ENCODE measurements at places on chromosomes 16 and 17.

DNA sequence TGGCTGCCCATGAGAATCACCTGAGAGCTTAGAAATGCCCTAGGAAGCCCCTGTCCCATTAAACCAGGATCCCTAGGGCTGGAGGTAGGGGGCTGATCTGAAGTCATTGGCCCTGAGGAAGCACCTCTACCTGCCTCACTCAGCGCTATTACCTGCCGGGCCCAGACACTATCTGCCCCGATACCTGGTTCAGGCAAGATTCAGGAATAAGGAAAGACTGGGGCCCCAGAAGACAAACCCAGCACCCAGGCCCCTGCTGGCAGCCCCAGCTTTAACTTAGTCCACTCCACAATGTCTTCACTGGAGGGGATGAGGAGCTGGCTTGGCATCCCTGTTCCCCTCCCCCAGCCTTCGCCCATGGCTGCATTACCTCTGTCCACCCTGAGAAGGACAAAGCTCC is 126.3 kb downstream of the GAS7 start:
- DNase-seq: no peak

DNA sequence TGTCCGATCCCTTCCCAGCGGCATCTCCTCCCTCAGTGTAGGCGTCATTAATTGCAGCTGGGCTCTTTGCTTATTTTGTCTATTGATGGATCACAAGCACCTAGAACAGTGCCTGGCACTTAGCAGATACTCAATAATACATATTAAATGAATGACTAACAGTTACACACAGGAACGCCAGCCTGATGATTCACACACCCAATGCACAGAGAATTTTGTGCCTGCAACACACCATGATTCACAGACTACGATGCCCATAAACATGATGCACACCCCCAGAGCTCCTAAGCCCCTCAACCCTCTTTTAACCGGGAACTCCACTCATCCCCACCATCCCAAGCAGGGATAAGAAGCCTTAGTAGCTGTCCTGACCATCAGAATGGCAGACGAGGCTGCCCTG is 66.6 kb upstream of the TMEM97 start:
- DNase-seq: no peak

DNA sequence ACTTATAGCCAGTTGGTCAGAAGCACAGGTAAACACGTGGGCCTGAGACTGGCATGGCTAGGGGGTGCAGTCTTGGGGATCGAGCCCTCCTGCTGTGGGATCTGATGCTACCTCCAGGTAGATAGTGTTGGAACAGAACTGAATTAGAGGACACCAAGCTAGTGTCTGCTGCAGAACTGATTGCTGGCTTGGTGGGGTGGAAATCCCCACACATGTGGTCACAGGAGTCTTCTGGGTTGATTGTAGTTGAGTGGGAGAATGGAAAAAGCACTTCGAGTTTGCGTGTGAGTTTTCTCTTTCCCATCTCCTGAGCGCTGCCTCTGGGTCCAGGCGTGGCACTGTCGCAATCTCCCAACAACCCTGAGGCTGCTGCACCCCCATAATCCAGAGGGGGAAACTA is 8.0 kb upstream of the SPATA32 start:
- DNase-seq: no peak

GRCh38 chr16:67050796-67051195 is 21.8 kb downstream of the CBFB start:
- DNase-seq: no peak

GRCh38 chr17:28008513-28008912 is 34.0 kb upstream of the NLK start:
- no peak for DNase-seq

GRCh38 chr16:11140098-11140375 is 116.0 kb downstream of the SOCS1 start:
- DNase-seq: peak; percentile 28

DNA sequence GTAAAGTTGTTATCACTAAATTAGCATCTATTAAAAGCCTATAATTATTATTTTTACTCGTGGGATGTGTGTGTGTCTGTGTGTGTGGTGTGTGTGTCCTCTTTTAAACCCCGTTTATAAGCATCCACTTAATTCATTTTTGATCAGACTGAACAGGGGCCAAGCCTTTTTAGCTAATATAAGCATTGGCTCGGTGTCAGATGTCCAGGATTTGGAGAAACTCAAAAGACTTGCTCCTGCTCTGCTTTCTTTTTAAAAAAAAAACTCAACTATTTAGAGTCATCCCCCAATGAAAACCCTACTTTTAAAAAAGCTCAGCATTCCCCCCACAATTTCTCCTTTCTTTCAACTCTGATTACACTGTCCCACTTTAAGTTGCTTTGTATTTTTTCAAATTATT is 459.3 kb upstream of the MAF start:
- no peak for DNase-seq

GRCh38 chr17:68381076-68381900 is 76.0 kb downstream of the WIPI1 start:
- no peak for DNase-seq

- no peak for DNase-seq
These were observed 206.0 kb upstream of the MYOCD start for GRCh38 chr17:12459736-12460135.

DNA sequence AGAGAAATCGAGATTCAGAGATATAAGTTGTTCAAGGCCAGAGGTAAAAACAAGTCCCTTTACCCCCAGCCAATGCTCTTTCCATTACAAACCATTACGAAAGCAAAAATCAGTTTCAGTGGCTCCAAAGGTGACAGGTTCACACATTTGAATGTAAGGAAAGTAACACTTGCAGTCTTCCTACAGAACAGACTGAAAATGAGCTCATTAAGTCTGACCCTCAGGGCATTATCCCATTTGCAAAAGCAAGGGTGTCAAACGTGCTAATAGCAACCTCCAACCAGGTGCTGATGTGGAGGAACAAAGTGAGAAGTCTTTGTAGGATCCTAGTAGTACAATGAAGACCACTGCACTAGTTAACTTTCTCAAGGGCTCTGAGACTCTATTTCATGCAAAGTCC is 65.2 kb downstream of the XPO6 start:
- no peak for DNase-seq

GRCh38 chr16:86994651-86995171 is 322.5 kb downstream of the C16orf95 start:
- no peak for DNase-seq

DNA sequence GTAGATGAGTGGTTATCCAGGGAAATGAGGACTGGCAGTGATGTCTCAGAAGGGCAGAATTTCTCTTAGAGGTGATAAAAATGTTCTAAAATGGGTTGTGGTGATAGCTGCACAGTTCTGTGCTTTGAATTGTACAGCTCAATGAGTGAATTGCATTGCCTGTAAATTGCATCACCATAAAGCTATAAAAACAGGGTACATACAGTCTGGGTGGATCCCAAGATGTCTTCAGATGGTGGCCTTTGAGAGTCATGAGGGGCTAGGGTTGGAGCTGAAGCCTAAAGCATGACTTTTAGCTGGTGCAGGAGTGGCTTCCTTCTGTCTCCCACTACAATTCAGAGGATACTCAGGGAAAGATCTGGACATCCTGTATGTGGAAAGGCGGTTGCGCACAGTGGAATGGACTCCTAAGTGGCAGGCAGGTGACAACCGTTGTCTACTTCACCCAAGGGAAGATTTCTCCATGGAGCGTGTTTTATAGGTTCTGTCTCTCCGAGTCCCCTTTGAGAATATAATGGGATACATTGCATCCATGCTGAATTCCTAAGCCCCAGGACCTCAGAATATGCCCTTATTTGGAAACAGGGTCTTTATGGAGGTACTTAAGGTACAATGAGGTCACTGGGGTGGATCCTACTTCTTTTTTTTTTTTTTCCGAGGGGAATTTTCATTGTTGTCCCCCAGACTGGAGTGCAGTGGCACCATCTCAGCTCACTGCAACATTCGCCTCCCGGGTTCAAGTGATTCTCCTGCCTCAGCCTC is 1.6 kb upstream of the IL32 start:
- DNase-seq: no peak

GRCh38 chr16:29809031-29809747 is 2.8 kb upstream of the PRRT2 start:
- DNase-seq: no peak

GRCh38 chr17:71192039-71192555 is 928.7 kb upstream of the SOX9 start:
- DNase-seq: no peak

GRCh38 chr16:62741692-62742091 is 705.5 kb upstream of the CDH8 start:
- no peak for DNase-seq

DNA sequence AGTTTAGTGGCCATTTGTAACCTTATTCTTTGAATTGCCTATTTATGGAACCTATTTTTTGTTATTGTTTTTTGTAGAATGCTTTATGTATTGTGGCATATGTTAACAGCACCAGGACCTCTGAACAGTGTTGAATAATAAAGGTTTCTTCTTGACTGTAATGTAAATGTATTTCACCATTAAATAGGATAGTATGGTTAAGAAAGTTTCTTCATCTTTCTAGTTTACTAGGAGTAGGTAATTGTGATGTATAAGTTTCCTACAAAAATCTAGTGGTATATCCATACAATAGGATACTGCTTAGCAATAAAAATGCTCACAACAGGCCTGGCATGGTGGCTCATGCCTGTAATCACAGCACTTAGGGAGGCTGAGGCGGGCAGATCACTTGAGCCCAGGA is 52.3 kb downstream of the TAOK1 start:
- no peak for DNase-seq

DNA sequence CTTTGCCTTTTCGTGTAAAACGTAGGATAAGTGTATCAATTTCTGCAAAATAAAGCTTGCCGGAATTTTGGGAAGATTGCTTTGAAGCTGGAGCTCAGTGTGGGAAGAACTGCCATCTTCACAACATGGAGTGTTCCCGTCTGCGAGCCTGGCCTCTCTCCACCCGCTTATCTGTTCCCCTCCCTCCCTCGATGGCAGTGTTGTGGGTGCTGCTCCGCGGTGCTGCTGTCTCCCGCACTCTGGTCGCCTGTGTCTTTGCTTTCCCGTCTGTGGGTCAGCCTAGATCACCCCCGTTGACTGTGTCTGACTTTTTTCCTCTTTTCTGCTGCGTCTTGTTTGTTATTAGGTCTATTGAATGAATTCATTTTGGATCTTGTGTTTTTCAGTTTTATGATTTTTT is 17.0 kb downstream of the ACSF3 start:
- DNase-seq: no peak

GRCh38 chr16:74774223-74775139 is at the start of gene FA2H:
Gene FA2H (minus strand): TSS chr16:74774820. CDS start chr16:74774755, 65 bp downstream.
- peak; percentile 67 for DNase-seq

DNA sequence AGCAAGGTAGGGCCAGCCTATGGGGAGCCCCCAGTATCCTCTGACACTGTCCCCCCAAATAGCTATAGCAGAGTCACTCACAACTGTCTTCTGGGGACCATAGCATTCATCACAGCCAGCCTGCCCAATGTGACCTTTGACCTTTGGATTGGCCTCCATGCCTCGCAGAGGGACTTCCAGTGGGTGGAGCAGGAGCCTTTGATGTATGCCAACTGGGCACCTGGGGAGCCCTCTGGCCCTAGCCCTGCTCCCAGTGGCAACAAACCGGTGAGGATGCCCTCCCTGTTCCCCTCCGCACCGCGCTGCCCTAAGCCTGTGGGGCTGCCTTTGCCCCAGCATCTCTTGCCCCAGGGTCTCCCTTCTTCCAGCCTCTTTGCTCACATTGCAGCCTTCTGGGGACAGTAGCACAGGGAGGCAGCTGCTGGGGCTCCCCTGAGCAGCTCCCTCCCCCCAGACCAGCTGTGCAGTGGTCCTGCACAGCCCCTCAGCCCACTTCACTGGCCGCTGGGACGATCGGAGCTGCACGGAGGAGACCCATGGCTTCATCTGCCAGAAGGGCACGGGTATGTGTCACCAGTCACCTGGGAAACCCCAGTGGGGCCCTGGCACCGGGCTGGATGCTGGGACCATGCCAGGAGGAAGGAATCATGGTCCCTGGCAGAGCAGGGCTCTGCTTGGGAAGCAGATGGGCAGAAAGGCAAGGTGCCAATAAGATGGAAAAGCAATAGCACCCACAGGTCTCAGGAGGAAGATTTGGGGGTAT is 61.1 kb downstream of the MRC2 start:
- no peak for DNase-seq

DNA sequence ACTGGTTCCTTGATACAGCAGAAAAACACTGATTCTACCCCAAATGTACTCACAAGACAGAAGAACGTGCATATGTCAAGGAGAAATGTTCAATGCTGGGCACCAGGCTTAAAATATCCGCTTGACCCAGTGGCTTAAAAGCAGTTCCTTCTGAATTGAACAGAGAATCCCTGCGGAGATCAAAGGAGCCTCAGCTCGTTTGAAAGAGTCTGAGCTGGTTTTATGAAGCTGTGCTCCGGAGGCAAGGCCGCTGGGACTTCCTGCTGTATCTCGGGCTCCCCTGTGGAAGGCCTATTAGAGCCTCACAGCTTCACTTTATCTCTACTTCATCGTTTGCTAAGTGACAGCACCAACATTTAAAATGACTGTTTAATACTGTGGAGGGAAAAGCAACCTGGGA is 2.2 kb downstream of the LMF1 start:
- no peak for DNase-seq

DNA sequence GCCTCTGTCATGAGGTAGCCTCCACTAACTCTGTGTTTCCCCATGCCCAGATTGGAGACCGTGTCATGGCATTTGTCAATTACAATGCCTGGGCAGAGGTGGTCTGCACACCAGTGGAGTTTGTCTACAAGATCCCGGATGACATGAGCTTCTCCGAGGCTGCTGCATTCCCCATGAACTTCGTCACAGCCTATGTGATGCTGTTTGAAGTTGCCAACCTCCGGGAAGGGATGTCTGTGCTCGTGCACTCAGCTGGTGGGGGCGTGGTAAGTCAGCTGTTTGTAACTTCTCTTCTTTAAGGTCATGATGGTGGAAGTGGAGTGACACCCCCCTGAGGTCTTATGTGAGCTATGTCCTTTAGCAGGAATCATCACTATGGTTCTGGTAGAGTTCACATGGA is 36.8 kb downstream of the VAT1L start:
- no peak for DNase-seq

- no peak for DNase-seq
These were observed 42.6 kb downstream of the GDE1 start for GRCh38 chr16:19479302-19479721.

DNA sequence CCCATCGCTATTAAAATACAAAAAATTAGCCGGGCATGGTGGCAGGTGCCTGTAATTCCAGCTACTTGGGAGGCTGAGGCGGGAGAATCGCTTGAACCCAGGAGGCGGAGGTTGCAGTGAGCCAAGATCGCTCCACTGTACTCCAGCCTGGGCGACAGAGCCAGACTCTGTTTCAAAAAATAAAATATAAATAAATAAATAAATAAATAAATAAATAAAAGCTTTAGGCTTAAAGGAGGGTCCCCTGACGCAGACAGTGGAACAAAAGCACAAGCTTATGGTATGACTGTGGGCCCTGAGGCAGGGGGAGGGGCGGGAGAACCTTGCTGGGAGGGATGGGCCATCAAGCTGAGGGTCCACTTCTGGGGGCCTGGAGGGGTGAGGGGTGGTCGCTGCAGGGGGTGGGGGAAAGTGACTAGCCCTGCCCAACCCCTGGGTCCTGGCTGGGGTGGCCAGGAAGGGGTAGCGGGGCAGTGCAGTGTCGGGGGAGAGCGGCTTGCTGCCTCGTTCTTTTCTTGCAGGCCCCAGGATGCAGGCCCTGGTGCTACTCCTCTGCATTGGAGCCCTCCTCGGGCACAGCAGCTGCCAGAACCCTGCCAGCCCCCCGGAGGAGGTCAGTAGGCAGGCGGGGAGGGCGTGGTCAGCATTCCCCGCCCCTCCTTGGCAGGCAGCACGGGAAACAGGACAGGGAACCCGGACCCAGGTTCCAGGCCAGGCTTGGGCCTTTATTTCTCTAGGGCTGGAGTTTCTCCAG is 4.7 kb downstream of the SERPINF1 start:
- DNase-seq: no peak

GRCh38 chr16:18984435-18985005 is 786 bp downstream of the TMC7 start:
- DNase-seq: no peak

GRCh38 chr16:72926177-72927070 is 121.5 kb downstream of the ZFHX3 start:
- no peak for DNase-seq
